ENCODE measurements at places on chromosomes 6 and 20.

DNA sequence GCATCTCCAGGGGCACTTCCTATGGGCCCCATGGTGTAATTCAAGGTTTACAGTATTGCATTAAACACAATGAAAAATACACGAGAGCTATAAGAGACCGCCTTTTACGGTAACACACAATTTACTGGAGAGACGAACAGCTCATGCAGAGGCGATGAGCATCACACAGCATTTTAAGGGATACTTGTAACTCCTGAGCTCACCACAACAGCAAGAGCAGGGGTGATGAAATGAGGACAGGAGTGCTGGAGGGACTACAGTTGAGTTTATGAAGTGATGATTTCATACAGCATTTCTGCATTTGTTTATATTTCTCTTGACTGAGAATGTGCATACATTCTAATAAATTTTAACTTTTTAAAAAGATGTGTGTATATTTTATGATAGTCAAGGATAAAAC, 113.9 kb downstream of the WDR27 start:
- no peak for DNase-seq

GRCh38 chr6:2763345-2763841, 1.8 kb upstream of the WRNIP1 start:
- DNase-seq: no peak

DNA sequence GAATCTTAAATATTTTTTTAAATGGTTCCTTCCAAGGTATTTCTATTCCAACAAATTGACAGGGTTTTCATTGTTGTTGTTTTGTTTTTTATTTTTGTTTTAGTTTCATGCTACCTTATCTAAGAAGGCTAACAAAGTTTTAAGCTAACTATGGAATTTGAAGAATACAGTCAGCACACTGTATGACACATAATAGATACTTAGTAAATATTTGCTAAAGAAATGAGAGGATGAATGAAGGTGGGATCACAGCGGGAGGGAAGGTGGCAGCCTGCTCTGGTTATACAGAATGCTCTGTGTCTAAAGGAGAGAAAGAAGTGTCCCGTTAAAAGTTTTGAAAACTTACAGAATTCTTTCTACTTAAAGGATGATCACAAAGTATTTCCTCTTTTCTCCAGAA, 43.7 kb upstream of the DST start:
- DNase-seq: no peak

GRCh38 chr6:46329568-46329967, 158.8 kb upstream of the ENPP5 start:
- DNase-seq: no peak

- DNase-seq: no peak
These were observed 31.2 kb downstream of the TPX2 start for GRCh38 chr20:31770243-31770642.

DNA sequence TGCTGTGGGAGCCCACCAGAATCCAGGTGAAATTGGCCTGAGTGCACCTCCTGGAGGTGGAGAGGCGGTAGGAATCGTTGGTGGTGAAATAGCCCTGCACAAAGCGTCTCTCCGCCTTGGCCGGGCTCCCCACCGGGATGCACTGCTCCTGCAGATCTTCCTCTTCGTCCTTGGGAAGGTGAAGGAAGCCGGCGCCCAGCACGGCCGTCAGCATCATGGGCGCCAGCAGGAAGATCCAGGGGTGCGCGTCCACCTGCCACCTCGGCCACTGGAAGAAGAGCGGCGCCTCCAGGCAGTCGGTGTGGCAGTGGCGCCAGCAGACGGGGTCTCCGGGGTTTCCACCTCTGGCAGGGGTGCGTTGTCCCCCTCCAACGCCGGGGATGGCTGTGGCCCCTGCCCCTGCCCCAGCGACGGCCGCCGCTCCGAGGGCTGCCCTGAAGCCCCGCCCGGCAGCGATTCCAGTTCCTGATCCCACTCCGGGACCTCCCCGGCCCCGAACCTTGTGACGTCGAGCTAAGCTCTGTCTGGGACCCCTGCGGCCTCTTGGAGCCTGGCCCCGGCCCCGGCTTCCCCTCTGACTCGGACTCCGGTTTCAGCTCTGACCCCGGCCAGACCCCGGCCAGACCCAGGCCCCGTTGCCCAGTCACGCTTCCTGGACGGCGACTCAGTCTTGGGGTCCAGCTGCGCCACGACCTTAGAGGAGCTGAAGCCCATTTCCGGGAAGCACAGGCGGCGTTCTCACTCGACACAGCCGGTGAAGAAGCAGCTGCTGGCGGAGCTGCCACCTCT, 91.9 kb downstream of the CD164 start:
- DNase-seq: no peak

DNA sequence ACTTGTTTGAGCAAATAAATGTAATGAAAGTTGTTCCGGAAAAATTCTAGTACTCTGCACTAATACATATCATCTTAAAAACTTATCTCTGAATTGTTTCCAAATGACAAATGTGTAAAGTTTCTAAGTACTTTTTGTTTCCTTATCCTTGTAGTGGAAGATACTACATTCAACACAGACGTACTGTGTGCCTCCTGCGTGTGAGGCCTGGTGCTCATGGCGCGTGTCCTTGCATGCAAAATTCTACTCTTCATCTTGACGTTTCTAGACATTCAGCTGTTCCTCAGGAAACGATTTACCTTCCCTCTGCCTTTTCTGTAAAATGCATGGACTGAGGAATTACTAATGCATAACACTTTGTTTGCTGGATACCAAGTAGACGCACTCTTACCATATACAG, 11.5 kb downstream of the DLL1 start:
- no peak for DNase-seq

DNA sequence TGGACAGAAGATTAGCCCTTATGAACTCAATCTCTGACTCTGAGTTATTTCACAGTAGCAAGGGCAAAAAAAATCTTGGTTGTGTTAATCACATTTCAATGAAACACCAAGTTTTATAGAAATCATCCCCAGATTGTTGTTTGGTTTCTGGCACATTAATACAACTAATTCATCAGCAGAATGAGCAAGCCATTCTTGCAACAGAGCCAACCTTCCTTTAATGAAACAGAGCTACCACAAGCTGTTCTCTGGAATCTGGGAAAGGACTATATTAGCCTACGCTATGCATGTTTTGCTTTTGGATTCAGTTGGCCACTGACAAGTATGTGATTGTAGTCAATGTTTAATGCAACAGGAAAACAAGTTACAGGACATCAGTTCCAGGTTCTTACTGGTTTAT, 13.8 kb upstream of the POPDC3 start:
- DNase-seq: peak; percentile 71

- no peak for DNase-seq
These were observed 13.9 kb downstream of the COL20A1 start for GRCh38 chr20:63306673-63307537.

GRCh38 chr6:148837941-148838340, 91.1 kb downstream of the UST start:
- no peak for DNase-seq

DNA sequence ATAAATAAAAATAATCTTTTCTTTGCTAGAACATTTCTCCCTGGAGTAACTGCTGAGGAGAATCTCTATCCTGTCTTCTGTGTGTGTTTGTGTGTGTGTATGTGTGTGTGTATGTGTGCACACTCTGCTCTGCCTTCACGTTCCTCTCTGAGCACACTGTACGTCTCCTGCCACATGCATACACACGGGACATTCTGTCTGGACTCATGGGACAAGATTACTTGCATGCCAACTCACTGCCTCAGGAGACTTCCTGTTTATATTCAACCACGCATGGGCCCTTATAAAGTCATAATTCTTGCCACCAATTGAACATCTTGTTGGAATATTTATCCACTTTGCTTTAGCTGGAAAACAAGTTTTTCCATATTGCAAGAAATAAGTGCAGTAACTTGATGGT, 930.6 kb downstream of the KIF16B start:
- no peak for DNase-seq

DNA sequence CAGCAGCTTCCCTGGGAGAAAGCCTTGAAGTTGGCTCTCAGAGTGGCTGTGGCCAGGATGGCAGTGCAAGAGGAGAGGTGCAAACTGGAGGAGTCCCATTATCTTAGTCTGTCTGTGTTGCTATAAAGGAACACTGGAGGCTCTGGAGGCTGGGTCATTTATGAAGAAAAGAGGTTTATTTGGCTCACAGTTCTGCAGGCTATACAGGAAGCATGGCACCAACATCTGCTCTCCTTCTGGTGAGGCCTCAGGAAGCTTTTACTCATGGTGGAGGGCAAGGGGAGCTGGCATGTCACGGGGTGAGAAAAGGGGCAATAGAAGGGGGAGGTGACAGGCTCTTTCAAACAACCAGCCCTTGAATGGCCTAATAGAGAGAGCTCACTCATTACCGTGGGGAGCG, 47.1 kb downstream of the PSMG4 start:
- DNase-seq: no peak

DNA sequence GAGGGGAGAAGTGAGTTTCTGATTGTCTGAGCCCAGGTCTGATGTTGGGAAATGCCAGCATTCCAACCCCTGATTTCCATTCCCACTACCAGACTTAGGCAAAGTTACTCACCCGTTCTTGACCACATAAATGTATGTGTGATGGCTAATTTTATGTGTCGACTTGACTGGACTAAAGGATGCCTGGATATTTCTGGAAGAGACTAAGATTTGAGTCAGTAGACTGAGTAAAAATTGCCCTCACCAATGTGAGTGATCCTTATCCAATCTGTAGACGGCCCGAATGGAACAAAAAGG, 95.8 kb upstream of the TAB2 start:
- peak; percentile 58 for DNase-seq

DNA sequence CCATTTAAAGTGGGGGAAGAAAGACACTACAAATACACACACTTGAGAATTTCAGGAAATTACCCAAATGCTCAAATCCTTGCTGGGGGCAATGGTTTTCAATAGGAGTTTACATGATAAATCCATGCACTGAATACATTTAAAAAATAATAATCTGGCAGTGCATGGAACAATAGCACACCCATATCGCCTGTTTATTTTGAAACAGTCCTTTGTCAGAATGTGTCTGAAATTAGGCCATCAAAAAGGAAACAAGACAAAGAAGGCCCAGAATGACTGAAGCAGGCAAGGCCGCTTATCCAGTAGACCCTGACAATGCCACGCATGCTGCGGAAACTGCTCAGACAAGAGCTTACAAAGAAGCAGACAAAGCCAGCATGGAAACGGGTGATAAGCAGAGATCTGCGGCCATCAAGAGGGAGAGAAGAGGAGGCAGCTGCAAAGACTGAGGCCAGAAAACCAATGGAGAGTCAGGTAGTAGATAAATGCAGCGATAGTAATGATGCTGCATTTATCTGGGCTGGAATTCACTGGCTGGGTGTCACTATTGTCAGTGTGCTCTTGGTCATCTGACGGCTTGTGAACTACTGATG, 211.9 kb upstream of the CNR1 start:
- DNase-seq: no peak

GRCh38 chr20:58900397-58900796, 47.9 kb downstream of the GNAS start:
- DNase-seq: no peak

DNA sequence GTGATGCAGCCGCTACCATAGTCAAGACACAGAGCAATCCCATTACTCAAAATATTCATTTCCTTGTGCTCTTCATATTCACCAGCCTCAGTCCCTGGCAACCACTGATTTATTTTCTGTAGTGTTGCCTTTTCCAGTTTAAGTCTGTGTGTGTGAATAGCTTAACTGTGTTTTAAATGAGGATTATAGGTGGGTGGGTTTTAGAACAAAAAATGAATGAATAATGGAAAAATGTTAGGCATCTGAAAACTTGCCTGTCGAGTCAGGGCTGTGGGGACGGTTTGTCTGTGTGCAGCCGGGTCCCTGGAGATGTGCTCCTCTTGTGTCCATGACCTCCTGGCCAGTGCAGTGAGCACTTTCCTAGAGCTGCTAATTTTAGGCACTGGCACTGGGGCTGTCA, 27.1 kb downstream of the BANF2 start:
- DNase-seq: no peak

GRCh38 chr6:5029609-5030008, 25.8 kb upstream of the RPP40 start:
- no peak for DNase-seq

DNA sequence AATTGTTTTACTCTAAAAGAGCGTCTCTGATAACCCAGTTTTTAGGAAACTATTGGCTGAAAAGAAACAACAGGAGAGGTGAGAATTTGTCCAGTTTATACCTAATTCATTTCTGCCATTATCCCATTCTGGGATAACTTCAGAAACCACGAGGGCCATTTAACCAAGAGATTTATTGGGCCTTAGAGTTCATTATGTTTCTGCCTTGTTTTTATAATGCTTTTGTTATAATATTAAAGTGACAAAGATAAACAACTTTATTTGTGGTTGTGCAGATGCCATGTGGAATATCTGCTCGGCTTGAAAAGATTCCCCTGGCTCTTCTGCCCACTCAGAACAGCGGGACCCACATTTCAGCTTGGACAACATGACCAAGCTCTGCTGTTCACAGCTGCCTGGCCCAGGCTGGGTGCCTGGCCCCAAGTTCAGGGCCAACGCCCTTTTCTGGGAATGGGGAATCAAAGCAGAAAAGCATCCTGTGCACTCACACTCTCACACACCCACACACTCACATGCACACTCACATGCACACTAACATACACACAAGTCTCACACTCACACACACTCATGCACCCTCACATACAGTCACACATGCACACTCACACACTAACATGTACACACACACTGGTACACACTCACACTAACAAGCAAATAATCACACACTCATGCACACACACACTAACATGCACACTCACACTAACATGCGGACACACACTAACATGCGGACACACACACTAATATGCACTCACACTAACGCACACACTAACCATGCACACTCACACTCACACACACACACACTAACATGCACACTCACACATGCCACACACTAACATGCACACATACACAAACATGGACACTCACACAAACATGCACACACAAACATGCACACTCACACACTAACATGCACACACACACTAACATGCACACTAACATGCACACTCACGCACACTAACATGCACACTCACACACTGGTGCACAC, 86.7 kb upstream of the NEDD9 start:
- DNase-seq: no peak

DNA sequence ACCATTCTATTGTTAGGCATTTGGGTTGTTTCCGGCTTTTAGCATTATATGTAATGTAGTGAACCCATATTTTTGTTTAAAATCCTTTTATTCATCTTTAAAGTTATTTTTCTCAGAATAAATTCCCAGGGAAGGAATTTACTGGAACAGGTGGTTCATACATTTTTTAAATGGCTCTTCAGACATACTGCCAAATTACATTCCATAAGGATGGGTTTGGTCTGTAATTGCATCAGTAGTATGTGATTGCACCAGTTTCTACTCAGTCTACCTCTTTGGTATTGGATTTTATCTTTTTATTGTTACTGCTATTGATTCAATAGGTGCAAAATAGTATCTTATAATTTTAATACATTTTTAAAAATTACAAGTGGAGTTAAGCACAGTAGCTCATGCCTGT, 27.2 kb downstream of the BRPF3 start:
- no peak for DNase-seq

DNA sequence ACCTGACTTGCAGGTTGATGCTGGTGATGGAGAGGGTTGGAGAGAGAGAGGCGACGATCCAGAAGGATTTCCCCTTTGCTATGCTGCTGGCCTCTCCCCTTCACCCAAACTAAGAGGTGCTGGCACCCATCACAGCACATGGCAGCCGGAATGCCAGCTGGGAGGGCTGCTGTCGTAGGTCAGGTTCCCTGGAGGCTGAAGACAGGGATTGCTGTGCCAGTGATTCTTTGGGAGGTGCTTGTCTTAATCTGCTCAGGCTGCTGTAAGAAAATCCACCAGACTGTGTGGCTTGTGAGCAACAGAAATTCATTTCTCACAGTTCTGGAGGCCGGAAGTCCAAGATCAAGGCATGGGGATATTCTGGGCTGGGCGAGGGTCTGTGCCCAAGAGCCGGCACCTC, 4.4 kb upstream of the ARFGAP1 start:
- DNase-seq: no peak

GRCh38 chr6:1817033-1817761, 207.5 kb downstream of the FOXC1 start:
- no peak for DNase-seq

Data from AG09309 (cell line).